ENCODE measurements at places on chromosomes 12 and 14.

DNA sequence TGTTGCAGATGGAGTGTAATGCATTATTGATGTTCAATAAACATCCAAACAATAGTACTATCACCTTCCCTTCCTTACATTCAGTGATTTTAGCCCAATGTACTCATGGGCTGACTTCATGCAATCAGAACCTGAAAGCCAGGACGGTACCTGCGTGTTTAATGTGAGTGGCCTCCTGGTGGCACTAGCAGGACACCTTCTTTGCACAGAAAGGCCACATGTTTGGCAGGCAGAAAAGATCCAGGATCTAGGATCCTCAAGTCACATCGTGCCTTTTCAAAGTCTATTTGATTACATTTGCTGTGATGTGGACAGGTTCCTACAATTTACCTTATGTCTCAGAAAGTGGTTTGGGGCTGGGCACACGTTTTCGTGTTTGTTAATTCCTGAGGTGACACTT is 82.9 kb downstream of the NEDD1 start:
- DNase-seq, result no peak

- no peak for DNase-seq
Observed at GRCh38 chr14:22890416-22890815, 7.4 kb downstream of the REM2 start.

DNA sequence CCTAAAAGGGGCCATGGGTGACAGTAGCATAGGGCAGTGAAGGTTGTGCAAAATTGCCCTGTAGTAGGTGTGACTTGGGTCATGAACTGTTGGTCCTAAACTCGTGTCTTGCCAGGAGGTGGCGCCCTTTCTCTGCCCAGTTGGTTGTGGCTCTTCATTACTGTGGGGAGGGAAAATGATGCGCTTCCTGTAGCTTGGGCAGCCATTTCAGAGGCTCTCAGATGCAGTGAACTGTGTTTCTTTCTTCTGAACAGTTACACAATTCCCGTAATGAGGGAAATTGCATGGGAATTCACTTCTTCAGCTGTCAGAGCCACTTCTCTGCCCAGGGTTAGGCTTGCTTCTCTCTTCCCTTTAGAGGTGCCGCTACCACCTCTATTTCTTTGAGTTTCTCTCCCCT is 148.1 kb upstream of the NRXN3 start:
- DNase-seq, result no peak

- DNase-seq, result no peak
Observed at GRCh38 chr14:29671034-29671433, 256.6 kb downstream of the PRKD1 start.

DNA sequence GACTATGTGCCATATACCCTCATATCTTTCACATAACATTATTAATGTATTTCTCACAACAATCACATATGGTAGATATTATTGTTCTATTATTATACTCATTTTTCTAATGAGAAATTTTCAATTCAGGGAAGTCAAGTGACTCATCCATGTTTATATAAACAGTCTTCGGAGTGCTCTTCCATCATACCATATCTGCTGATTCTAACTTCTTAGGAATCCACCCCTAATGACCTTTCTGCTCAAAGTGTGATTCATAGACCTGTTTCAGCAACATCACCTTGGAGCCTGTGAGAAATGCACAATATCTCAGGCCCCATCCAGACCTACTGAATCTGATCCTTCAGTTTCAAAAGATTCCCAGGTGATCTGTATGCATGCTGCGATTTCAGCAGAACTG is 39.8 kb upstream of the OVCH1 start:
- DNase-seq, result no peak

GRCh38 chr14:94123868-94124267 is 5.5 kb downstream of the IFI27L2 start:
- DNase-seq, result peak; percentile 52

GRCh38 chr12:131550121-131550520 is 160.8 kb upstream of the SFSWAP start:
- DNase-seq, result no peak

GRCh38 chr12:101570047-101570446 is 24.7 kb upstream of the MYBPC1 start:
- DNase-seq, result no peak

DNA sequence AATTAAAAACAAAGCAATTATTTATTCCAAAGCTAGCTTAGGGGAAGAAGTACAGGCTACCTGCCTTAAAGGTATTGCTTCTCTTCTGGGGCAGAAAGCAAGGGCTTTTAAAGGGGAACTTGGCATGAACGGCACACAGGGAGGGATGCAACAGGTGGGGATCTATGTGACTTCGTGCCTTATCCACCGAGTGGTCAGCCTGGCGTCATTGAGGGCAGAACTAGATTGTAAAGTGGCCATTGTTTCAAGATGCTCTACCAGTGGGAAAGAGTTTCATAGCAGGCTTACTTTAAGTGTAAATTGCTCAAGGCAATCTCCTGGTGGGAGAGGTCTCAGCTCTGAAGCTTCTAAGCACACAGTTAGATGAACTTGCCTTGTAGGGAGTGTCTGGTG is 360.4 kb downstream of the ATP23 start:
- DNase-seq, result no peak

- no peak for DNase-seq
Observed at GRCh38 chr12:50918584-50919316, 33.6 kb upstream of the HIGD1C start.

DNA sequence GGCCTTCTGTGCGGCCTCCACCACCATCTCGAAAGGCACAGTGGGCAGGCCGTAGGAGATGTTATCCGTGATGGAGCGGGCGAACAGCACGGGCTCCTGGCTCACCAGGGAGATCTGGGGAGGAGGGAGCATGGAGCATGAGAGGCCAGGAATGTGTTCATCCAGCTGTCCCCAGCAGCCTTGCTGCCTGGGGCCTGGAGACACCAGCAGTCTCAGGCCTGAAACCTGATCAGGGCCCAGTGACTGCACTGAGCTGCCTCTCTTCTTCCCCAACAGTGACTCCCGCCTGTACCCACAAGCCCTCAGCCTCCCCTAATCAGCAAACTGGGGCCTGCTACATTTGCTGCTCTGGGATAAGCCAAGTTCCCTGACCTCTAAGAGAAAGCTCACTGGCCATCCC is 30.9 kb downstream of the ABCB9 start:
- no peak for DNase-seq

DNA sequence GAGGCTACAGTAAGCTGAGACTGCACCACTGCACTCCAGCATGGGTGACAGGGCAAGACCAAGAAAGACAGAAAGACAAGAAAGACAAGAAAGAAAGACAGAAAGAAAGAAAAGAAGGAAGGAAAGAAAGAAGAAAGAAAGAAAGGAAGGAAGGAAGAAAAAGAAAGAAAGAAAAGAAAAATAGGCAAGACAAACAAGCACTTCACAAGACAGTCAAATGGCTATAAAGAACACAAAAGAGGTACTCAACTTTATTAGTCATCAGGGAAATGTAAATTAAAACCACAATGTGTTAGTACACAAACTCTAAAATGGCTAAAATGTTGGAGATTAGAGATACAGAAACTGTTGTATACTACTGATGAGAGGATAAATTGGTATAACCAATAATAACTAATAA is 6.6 kb downstream of the ATXN3 start:
- no peak for DNase-seq

DNA sequence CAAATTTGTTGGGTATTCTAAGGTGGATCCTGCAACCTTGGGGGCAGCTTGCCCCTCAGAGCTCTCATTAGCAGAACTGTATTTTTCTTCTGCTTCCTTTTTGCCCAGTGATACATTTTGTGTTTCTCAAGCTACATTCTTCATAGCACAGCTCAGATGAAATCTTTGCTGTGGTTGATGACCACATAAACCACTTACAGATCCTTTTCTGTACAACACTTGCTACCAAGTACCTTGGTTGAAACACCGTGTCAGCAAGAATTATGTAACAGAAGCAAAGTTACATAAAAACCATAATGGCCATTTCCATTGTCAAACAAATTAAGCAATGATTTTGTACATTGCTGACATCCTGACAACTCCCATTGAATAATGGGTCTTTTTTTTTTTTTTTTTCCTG is 9.7 kb upstream of the PLBD1 start:
- no peak for DNase-seq

- no peak for DNase-seq
Observed at GRCh38 chr12:92133171-92133570, 12.5 kb downstream of the BTG1 start.

GRCh38 chr12:19744705-19745218 is 305.5 kb downstream of the AEBP2 start:
- DNase-seq, result no peak

- no peak for DNase-seq
Observed at GRCh38 chr12:47766502-47767215, 6.4 kb upstream of the SLC48A1 start.

GRCh38 chr12:72546106-72546505 is 273.9 kb downstream of the TRHDE start:
- DNase-seq, result no peak

- DNase-seq, result no peak
Observed at GRCh38 chr12:51889216-51890132, 1.6 kb downstream of the ANKRD33 start.

- no peak for DNase-seq
Observed at GRCh38 chr14:93830753-93831461, 42.6 kb upstream of the PRIMA1 start.

DNA sequence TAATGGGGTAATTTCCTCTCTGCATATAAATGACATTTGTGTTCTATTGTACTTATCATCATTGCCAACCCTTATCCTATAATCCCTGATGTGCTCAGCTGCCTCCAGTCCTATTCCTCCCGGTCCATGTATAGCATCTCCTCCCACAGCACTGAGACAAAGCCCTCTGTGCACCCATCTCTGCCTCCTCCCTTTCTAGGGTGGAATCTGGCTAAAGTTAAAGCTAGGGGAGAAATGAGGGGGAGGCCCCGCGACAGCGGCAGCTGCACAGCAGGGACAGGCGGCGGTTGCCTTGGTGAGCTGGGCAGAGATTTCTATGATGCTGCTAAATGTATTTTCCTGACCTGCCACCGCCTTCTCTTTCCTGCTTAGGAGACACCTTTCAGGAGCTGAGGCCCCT is 12.8 kb upstream of the ZDHHC22 start:
- no peak for DNase-seq

DNA sequence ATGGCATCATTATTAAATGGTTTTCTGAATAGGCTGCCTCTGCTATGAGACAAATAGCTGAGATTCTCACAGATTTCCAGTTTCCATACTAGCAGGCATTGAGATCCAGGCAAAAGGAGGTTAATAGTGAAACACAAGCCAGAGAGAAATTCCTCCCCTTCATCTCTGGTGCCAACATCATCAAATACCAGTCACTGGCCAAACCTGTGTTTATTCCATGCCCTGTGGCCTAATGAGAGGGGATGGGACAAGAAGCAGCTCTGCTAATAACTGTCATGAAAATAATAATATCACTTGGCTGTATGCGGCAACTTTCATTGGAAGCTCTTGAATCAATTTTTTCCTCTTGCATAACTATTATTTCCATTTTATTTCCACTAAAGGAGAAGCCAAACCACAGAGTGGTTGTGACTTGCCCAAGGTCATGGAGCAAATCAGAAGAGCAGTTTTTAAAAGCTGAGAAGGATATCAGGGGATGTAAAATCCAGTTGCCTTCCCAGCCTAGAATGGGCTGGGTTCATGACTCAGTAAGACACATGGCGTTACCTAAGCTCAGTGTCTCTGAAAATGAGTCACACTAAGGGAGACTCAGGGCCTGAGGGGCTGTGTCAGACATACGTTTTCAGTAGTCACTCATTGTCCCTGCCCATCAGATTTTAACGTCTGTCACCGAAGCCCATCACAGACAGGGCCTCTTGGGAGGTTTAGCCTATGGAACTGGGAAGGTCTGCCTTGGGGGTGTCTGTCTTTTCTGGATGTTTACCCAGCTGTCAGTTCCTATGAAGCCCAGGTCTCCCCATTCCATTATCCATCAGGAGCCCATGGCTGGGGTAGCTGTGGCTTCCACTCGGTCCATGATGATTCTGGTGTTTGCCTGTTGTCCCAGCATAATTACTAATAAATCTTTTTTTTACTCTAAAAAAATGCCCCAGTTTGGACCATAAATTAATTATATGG is 208.8 kb upstream of the EEA1 start:
- peak; percentile 83 for DNase-seq

- DNase-seq, result no peak
Observed at GRCh38 chr14:75230140-75230792, 48.4 kb upstream of the FOS start.

DNA sequence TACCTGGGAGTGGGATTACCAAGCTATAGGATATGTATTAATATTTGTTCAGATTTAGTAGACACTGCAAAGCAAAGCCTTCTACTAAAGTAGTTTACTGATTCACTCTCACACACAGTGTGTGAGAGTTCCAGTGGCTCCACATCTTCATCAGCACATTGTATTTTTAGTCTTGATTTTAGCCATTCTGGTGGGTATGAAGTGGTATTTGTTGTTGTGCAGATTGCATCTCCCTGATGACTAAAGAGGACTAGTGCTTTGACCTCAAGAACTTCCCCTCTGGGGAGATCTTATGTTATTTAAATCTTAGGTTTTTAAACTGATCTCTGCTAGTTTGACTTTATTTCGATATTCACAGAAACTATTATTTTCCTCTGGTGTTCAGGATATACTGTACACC is 479.7 kb upstream of the RGS6 start:
- no peak for DNase-seq

DNA sequence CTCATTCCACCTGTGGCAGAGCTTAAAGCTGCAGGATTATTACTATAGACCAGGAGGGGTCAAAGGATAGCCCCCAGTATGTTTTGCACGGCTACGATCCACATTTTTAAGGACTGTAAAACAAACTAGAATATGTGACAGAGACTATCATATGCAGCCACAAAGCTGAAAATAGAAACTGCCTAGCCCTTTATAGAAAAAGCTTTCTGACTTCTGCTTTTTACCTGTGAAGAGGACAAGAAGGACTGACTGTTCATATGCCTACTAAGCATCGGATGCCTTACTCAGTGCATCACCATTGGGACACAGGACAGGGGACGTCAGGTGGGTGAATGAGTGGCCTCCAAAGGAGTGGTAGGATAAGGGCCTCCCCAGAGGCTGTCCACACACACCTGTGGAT is 29.8 kb downstream of the SPTB start:
- DNase-seq, result no peak

GRCh38 chr14:93481758-93482157 is 51.0 kb downstream of the UNC79 start:
- DNase-seq, result no peak

- DNase-seq, result no peak
Observed at GRCh38 chr12:203462-204260, 10.3 kb downstream of the SLC6A12 start.

- DNase-seq, result no peak
Observed at GRCh38 chr14:91284146-91284790, 39.8 kb upstream of the GPR68 start.

DNA sequence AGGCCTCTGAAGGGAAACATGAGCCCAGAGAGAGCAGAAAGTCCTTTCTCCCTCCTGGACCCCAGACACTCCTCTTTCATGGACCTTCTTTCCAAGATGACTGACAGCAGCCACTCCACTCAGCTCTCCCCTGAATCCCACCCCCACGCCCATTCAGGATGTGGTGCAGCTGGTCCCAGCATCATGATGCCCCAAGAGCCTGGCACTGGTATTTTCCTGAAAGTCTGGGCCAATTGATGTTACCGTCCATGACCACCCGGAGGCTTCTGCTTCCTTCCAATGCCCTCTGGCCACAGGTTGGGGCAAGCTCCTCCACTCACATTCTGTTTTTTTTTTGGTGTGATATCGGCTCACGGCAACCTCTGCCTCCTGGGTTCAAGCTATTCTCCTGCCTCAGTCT is 112.6 kb downstream of the CALM1 start:
- no peak for DNase-seq

- DNase-seq, result no peak
Observed at GRCh38 chr12:6852651-6853354, 853 bp downstream of the USP5 start.

Data from vagina (tissue), 2 donors.